Midbrain (tissue), 1 donor: ENCODE measurements at places on chromosomes 4 and X.
A peak's percentile ranks its signal among the peaks of the same experiment; 100 is the strongest.

- no peak for DNase-seq
Observed at GRCh38 chrX:1749499-1749898, 134.6 kb downstream of the ASMT start.

GRCh38 chr4:66681962-66682361 lies 863.3 kb downstream of the CENPC start:
- no peak for DNase-seq

DNA sequence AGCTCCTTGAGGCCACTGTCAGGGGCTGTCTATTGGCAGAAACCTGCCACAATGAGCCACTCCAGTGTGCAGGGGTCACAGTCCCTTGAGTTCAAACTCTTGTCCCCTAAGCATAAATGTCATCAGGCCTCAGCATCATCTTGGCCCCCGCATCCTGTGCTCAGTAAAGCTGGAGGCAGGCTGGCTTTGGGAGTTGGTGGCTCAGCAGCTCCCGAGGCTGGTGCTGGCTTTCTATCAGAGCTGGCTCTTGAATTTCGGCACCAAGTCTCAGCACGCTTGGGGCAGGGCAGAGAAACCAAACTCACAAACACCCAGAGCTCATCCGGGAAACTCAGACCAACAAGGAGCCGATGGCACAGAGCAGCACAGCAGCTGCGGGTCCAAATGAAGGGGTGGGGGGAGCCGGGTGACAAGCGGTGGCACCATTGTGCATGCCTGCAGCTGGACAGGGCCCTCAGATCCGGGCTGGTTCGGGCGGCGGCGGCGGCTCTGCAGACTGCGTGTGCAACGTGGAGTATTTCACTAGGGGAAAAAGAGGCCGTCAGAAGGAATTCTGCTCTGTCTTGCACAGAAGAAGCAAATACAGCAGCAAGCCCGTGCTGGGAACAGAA lies 75.5 kb downstream of the MTMR1 start:
- peak; percentile 41 for DNase-seq

DNA sequence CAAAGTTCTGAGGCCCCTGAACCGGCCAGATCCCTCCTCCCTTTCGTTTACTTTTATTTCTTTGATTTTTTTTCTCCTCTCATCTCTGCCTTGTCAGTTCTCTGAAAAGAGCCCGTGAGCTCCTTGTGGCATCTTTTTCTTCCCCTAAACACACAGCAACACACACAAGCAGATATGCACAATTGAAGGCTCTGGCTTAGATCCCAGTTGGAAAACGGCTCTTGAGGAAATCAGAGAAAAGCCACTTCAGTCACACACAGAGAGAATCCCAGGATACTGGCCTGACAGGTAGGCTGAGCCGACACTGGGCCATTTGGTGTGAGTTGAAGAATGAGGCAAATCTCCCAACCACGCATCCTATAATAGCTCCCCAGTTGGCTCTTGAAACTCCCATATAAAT lies 12.9 kb downstream of the DIPK2B start:
- DNase-seq, result peak; percentile 45

DNA sequence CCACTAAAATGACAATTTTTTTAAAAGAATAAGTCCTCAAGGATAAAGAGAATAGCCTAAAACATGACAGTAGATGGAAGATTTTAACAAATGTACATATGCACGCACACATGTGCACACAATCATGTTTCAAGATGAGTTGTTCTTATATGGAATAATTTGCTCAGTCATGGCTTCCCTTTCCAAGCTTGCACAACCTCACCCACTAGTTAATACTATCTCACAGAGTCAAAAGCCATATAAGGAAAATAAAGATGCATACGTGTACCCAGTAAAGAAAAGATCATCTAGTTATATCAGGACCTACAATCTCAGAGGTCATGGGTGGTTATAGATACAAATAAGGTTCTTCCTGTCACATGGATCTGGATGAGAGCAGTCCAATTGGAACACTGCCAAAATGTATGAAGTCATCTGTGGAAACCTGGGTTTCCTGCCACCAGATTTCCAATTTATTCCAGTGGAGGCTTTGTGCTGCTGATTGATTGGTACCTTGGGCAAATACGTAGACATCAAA lies 56.1 kb downstream of the FAM13A start:
- no peak for DNase-seq

DNA sequence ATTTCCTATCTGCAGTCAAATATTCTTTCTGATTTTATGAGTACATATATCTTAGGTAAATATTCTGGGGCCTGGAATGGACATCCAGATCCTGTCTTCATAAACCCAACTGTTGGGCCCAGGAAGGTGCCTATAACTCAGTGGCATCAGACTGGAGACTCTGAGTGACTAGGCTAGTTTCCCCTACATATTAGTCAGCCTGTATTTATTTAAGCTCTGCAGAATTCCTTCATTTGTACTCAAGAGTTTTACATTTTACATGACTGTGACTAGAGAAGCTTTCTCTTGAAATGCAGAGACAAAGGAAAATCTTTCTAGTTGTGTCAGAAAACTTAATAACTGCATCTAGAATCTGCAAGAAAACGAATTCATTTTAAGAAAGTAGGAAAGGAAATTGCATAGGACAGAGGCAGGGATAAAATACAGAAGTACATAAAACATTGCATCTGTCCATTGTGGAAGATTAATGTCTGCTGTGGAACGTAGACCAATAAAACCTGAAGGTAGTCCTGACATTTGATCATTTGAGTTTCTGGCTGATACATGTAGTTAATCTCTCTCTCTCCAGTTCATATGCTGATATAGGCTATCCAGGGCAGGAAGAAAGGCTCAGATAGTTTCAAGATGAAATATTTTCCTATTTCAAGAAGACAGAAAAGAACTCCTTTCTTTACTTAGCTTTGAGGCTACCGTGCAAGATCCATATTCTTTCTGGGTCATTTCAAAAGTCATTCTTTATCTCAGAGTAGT lies 78.2 kb downstream of the OPHN1 start:
- no peak for DNase-seq

DNA sequence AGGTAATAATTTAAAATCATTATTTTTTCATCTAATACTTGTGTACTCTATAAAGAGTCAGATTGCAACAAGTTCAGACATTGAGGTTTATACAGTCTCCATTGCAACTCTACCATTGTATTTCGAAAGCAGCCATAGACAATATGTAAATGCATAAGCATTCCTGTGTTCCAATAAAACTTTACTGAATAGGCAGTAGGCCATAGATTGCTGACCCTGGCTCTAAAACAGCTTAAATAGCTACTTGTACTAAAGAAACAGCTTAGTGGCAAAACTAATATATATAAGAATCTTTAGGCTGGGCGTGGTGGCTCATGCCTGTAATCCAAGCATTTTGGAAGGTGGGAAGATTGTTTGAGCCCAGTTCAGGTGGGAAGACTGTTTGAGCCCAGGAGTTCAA lies 115.3 kb downstream of the PRSS12 start:
- DNase-seq, result no peak

DNA sequence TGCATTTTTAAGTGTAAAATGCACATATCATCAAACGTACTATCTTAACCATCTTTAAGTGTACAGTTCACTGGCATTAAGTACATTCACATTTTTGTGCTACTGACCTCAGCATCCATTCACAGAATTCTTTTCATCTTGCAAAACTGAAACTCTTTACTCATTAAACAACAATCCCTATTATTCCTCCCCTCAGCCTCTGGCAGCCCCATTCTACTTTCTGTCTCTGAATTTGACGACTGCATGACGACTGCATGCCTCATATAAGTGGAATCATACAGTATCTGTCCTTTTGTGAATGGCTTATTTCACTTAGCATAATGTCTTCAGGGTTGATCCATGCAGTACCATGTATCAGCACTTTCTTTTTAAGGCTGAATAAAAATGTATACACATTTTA lies 38.7 kb downstream of the CNKSR2 start:
- no peak for DNase-seq

DNA sequence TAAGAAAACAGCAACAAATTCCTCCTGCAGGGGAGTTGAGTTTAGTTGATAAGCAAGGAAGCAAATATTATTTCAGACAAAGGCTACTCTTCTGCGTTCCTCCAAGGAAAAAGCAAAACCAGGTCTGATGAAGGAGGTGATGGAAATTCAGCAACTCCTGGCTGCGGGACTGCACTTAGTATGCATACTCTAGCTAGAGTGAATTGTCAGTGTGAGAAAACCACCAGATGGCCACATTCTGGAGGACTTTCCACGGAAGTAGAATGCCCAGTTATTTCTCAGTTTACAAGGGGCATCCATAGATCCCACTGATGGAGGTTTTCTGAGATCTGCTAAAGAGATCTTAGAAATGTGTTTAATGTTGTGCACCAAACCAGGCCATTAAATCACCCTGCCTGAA lies 338.6 kb upstream of the PUDP start:
- no peak for DNase-seq

DNA sequence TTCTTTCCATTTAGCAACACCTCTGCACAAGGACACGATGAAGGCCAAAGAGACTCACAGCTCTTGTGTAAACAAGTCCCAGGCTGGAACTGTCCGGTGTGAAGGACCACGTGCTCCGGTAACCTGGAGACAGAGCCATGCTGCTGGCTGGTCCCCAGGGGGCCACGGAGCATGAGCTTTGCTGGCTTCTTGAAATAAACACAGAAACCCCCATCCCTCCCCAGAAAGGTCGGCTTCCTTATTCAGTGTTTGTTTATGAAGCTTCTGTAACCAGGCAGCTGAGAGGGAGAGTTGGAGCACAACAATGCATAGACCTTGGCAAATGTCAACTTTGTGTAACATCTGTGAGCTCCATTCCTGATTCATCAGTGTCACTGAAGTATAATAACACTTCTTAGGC lies 109.4 kb downstream of the GPR143 start:
- DNase-seq, result peak; percentile 26

GRCh38 chrX:76538860-76539259 lies 111.3 kb downstream of the MAGEE1 start:
- no peak for DNase-seq

- DNase-seq, result no peak
Observed at GRCh38 chr4:161010227-161010626, 1153.6 kb downstream of the FSTL5 start.

- peak; percentile 47 for DNase-seq
Observed at GRCh38 chr4:39526765-39527295, 409 bp downstream of the UGDH start.

DNA sequence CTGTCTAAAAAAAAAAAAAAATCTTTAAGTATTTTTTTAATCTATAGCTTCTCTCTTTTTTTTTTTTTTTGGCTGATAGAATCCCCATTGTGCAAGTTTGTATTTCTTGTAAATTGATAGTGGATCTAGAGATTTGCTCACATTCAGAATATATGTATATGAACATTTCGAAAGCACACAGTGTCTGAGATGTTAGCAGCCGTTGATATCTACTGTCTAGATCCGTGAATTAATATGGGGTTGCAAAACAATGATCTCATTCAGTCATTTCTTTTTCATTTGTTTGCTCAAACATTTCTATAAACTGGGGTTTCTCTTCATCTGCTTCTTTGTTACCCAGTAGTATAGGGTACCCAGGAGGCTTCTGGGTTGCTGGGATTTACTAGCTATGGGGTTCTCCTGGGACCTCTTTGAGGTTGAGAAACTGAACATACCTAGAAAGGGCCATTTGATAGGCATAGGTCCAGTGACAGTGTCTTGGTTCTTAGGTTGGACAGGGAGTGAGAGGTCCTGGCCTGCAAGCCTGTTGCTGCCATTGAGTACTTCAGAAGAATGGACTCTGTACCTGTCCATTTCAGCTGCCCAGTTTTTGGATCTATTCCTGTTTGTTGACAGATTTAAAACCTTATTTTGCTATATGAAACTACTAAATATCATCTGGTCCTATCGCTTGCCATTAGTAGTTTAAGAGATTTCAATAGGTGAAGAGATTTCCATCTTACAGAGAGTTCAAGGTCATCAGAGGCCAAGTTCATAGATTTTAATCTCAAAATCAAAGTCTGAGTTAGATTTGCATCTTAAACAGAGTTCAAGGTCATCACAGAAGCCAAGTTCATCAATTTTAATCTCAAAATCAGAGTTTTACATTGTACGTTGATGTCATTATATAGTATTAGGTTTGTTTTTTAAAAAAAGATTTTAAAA lies 50.8 kb downstream of the WWC2 start:
- no peak for DNase-seq

DNA sequence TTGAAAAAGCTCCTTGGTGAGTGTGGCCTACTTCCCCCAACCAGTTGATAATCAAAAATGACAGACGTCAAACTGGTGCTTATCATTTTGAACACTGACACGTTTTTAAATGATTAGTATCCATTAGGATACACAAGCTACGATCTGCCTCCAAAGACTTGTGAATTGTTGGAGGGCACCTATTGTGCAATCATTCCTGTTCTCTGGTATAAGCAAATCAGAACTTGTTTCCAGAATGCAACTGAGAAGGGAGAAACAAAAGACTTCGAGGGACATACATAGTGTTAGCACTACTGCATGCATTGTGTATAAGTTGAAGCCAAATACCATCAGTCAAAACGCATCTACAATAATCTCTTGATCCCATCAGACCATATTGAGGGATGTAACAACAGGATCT lies 11.6 kb downstream of the NPY2R start:
- DNase-seq, result no peak

GRCh38 chrX:153689654-153690465 lies 2.1 kb downstream of the SLC6A8 start:
- DNase-seq, result no peak

- DNase-seq, result no peak
Observed at GRCh38 chrX:130091980-130092522, 18.2 kb downstream of the ELF4 start.

DNA sequence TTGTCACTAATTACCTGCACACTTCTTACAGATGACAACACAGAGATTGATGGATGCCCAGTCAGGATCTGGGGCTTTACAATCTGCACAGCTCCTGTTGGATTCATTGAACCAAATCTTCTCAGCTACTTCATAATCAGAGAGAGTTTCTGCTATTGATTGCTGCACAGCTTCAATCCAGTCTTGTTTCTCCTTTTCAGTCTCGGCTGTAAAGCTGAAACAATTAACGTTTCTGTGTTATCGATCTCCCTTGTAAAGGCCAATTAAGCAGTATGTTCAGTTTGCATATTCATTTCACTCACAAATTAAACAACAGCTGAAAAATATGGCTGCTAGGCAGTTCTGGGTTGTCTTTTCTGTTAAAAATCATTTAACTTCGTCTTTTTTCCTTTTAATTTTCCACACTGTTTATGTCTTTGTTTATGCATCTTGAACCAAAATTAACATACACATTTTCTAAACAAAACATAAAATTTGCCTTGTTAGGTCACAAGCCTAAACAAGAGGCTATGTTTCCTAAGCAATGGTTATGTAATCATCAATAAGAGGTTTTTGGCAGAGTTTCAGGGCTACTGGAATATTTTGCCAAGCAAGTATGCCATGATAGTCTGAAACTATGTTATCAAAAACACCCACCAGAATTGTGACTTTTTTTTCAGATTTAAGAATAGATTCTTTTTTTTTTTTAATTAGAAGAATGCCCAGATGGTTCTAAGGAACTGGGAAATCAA lies 79.2 kb downstream of the ARAP2 start:
- DNase-seq, result peak; percentile 72

DNA sequence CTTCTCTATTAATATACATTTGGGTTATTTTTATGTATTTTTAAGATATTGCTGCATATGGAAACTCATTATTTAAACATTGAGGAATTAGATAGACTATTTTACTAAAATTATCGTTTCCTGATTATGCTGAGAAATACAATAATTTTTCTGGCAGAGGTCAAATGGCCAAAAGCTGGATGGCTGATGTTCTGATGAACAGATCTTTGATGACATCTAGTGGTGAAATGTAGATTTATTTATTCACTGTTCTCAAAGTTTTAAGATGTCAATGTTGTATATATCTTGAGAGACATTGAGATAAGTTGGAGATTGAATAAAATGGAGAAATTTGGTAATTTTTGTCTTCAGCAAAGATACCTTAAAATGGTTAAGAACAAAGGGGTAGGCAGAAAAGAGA lies 96.2 kb downstream of the UGT8 start:
- peak; percentile 66 for DNase-seq
